BJ (cell line): ENCODE measurements at places on chromosomes 16 and 17.
A peak's percentile ranks its signal among the peaks of the same experiment; 100 is the strongest.

GRCh38 chr17:28335959-28336871 lies 654 bp downstream of the TNFAIP1 start:
- DNase-seq = peak; percentile 60

GRCh38 chr17:20203018-20203417 lies 193.9 kb downstream of the SPECC1 start:
- no peak for DNase-seq

- DNase-seq = no peak
Observed at GRCh38 chr17:70276906-70277305, 107.6 kb downstream of the KCNJ2 start.

- no peak for DNase-seq
Observed at GRCh38 chr17:13001991-13002615, 15.7 kb downstream of the ELAC2 start.

GRCh38 chr16:84088695-84089395 lies 27.9 kb downstream of the MBTPS1 start:
- no peak for DNase-seq

GRCh38 chr16:24214992-24215391 lies 41.1 kb upstream of the CACNG3 start:
- no peak for DNase-seq

DNA sequence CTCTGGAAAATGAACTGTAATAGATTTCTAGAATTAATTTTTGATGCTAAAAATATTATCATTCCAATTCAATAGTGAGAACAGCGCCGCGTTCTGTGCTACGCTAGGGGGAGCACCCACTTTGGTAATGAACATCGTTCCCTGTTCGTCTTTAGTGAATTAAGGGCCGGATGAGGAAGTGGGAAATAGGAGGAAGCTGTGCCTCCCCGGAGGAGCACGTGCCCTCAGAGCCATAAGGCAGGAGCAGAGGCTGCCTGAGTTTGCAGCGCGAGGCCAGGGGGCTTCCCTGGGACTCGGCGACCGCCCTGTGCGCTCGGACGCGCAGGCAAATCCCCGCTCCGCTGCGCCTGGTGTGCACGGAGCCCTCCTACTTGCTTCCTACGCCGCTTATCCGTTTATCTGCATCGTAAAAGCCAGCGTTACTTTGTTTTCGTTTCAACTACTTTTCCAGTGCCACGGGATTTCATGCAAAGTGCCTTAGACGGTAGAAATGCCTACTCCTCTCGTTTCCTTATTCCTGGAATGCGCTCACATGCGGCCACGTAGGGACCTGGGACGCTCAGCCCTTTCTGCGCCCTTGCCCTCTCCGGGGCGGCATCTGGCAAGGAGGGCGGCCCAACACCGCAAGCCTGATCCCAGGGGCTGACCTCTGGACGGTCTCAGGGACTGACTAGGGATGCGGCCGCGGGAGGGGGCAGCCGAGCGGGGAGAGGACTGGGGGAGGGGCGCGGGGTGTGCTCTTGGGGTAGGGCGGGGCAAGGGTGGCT lies 76.4 kb downstream of the KCNJ12 start:
- DNase-seq = peak; percentile 10

DNA sequence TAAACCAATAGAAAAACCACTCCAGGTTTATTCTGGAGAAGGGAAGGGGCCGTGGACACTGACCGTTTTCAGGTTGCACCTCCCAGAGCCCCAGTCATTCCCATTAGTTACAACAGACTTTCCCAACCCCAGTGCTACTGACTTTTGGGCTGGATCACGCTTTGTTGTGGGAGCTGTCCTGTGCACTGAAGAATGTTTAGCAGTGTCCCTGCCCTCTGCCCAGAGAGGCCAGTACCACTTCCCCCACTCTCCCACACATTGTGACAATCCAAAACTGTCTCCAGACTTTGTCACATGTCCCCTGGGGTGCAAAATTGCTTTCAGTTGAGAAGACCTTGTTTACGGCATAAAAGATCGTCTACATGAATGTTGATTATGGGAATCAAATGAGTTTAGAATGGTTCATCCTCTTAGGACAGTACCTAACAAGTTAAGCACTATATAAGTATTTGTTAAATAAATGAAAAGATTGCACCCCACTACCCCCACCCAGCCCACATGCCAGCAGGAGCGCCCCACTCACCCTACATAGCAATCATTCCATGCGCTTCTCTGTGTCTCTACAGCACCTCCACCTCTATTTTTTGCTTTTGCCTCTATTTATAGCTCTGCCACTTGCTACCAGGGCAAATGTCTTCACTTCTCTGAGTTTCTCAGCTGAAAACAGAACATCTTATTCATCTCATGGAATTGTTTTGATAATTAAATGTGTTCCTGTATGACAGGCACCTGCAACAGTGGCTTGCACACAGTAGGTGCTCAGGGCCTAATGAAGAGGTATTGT lies 104.9 kb downstream of the AXIN2 start:
- DNase-seq = no peak

GRCh38 chr16:70476272-70477020 lies 22.1 kb downstream of the FCSK start:
- peak; percentile 34 for DNase-seq

DNA sequence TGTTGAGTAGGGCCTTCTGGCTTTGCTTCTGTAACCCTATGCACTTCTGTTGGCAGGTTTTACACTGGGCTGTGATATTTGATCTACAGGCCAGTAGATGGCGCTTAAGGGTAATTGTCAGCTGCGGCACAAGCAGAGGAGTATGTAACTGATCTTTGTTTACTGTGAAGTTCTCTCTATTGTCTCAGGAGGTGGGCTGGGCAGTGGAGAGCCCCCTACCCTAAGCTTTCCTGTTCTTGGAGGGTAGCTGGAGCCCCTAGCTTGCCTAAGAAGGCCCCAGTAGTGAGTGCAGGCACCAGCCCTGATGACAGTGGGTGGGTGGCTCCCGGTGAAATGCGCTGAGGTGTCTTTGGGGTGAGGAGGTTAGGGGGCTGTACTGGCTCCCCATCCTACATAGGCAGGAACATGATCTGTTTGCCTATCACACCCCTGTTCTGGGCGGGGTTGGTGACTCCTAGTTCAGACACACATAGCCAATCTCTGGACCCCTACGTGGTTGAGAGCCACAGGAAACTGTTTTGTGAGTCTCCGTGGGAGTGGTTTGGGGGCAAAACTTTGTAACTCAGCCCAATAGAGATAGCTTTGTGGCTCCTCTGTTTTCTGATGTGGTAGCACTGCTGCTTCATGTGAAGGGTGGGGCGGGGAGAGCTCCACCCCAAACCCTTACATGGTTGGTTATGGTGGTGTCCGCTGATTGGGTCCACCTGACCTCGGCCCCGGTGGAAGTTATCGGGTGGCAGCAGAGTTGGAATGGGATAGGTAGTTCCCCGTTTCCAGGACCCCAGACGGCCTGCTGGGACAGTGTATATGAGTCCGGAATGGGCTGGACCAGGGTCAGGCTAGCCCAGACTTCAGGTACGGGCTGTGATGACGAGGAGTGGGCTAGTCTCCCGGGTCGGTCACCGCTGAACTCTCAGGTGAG lies 60.4 kb downstream of the SLFN11 start:
- DNase-seq = no peak

- no peak for DNase-seq
Observed at GRCh38 chr17:35653619-35654361, 66.7 kb downstream of the AP2B1 start.

- DNase-seq = no peak
Observed at GRCh38 chr17:61467416-61468262, 15.4 kb downstream of the TBX4 start.

DNA sequence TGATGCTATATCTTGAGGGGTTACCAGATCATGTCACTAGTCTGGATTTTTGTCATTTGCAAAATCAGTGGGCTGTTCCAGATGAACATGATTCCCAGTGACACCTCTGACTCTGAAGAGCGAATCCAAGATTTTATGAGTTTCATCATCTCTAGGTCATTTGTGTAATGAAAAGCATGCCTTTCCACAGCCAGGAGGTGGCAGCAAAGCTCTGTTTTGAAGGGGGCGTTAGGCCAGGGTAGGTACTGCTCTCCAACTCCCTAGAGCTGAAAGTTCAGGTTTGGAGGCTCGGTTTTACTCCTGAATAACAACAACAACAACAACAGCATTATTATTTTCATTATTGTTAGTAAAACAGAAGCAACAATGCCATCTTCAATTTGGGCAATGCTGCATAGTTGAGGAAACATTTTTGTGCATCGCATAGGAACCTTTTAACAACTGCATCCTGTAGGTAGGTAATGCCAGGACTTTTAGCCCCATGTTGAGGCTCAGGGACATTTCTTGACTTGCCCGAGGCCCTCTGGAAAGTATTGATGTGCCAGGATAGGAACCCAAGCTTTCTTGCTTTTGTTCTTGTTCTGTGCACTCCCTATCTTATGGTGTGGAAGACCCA lies 77.0 kb downstream of the MYH13 start:
- DNase-seq = no peak

DNA sequence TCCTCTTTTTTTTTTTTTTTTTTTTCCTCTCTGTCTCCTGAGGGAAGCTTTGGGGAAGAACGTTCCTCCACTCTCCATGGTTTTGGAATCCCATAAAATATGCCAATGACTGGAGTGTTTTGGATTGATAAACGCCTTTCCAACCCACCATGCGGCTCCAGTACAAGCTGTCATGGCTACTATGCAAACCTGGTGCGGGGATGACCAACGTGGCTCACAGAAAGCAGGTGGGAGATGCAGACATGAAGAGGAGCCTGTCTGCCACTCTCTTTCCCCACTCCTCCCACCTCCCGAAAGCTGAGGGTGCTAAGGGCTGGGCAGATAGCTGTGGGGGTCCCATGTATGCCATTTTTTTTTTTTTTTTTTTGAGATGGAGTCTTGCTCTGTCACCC lies 69.9 kb upstream of the SEC14L1 start:
- DNase-seq = no peak

GRCh38 chr17:83069931-83070742 lies 9.3 kb upstream of the METRNL start:
- DNase-seq = no peak

- DNase-seq = no peak
Observed at GRCh38 chr17:72928454-72929136, 163.9 kb downstream of the SLC39A11 start.

DNA sequence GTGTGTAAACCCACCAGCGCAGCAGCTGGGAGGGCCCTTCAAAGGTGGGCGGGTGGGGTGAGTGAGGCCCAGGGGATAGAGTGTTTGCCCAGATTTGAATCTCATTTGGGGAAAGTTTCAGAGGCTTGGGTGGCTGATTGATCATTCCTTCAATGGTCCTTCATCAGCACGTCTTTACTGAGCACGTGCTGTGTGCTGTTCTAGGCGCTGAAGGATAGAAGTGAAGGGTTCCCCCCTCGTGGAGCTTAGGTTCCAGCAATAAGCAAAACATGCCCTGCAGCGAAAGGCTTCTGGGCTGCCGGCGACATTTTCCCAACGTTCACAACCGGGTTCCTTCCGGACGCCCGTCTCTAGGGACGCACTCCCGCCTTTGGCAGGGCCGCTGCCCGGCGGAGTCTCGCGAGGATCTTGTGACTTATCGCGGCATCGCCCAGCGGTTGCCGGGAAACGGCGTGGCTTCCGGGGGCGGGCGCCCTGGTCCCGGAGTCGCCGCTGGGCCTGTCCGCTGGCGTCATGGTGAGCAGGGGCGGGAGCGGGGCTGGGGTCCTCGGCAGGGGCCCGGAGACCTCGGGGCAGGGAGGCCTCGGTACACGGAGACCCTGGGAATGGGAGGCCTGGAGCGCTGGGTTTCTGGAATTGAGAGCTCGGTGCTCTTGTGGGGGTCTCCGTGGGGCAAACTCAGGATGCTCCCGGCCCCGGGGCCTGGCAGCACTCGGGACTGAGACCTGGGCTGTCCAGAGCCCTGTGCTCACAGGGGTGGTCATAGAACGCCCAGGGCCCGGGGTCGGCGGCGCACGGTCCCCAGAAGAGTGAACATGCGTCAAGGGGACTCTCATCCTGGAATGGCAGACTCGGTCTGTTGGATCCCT lies 3.2 kb upstream of the DBNDD1 start:
- DNase-seq = peak; percentile 33

GRCh38 chr16:48052731-48053417 lies 102.9 kb downstream of the ABCC12 start:
- DNase-seq = no peak

DNA sequence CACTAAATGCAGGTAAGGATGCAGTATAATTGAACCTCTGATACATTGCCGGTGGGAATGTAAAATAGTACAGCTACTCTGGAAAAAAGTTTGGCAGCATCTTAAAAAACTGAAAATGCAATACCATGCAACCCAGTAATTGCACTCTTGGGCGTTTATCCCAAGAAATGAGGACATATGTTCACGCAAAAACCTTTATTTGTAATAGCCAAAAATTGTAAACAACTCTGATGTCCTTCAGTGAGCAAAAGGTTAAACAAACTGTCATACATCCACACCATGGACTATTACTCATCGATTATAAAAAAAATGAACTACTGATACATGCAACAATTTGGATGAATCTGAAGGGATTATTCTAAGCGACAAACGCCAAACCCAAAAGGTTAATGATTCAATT lies 16.9 kb downstream of the SYNRG start:
- DNase-seq = no peak

- no peak for DNase-seq
Observed at GRCh38 chr16:67163164-67163998, 1.2 kb upstream of the HSF4 start.

- DNase-seq = no peak
Observed at GRCh38 chr17:73787076-73788059, 143.1 kb upstream of the SDK2 start.

DNA sequence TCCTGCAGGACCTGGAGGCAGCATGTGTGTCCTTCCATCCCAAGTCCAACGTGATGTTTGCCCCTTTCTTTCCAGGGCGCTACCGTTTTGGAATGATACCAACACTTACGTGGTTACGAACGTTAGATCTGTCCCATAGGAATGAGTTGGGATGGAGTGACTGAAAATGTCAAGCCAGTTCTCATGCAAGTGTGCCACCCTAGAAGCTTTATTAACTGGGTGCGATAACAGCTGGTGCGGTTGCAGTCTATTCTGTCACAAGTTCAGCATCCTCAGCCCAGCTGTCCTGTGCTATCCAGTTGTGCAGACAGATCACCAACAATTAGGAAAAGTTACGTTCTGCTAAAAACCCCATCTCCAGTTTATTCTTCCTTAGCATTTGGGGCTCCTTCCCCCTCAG lies 52.5 kb downstream of the BANP start:
- no peak for DNase-seq

DNA sequence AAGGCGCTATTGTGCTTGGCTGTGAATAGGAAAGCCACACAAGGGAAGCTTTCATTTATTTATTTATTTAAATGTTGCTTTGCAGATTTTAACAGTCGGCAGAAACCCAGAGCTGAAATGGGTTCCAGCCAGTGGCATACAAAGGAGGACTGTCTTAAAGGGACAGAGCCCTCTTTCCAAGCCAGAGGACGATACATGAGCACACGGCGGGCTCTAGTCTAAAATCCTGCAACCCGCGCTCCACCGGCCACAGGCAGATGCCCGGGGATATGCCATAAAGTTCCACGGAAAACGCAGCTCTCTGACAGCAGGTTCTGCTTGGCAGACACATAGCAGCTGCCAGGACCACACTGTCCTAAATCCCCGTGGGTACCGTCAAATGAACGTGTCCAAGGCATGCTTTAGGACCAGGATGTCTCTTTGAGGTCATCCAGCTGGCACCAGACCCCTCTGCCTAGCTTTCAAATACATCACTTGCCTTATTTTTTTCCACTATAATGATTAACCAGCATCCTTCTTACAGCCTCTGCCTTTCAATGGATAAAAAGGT lies 64.6 kb downstream of the CYTH1 start:
- DNase-seq = no peak
